Fibroblast of skin of left quadriceps (primary cell): ENCODE measurements at places on chromosomes 13 and 19.

GRCh38 chr13:77213644-77214043 lies 113.2 kb downstream of the MYCBP2 start:
- DNase-seq, result no peak

- DNase-seq, result no peak
Observed at GRCh38 chr19:7744199-7744786, 3.0 kb downstream of the CD209 start.

GRCh38 chr13:90997951-90998350 lies 349.5 kb upstream of the MIR17HG start:
- DNase-seq, result no peak

GRCh38 chr19:47315125-47315821 lies 5.6 kb downstream of the C5AR1 start:
- peak; percentile 57 for DNase-seq

DNA sequence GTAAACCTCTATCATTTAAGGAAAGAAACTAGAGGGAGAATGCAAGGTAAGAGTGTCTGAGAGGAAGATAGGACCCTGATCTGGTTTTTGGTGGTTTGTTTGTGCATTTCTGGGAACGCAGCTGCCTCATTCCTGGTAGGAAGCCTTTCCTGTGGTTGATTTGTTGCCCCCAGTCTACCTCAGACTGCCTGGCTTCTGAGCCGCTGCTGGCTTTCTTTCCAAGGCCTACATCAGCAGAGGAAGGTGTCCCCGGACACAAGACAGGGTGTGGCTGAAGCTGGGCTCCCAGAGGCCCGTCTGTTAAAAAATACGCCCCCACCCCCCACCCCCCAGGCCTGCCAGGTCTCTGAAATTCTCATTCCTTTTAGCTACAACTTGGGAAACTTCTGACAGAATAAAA lies 42.6 kb downstream of the C13orf42 start:
- DNase-seq, result no peak

DNA sequence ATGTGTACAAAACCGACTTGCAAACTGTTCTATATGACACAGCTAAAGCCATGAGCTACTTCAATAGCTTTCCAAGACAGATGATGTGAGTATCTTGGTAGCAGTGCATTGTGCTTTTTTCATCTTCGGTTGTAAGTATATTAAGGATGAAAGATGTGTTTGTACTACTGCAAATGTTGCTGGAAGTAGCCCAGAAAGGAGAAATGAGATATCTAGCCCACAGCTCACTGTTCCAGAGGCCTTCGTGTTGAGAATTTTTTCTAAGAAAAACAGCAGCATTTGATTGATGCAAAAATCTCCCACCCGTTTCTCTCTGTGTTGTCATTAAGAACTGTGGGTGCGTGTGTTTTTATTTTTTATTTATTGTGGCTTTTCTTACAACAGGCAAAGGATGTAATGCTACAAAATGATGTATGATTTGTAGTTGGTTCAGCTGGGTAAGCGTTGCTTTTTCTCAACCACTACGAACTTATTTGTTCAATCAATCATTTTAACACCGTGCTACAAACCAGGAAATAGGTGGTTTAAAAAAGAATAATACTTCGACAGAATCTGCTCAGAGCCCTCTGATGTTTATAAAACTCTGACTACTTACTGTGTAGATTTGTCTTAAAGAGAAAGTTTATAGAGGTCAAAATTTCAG lies 41.6 kb upstream of the RFC3 start:
- no peak for DNase-seq

DNA sequence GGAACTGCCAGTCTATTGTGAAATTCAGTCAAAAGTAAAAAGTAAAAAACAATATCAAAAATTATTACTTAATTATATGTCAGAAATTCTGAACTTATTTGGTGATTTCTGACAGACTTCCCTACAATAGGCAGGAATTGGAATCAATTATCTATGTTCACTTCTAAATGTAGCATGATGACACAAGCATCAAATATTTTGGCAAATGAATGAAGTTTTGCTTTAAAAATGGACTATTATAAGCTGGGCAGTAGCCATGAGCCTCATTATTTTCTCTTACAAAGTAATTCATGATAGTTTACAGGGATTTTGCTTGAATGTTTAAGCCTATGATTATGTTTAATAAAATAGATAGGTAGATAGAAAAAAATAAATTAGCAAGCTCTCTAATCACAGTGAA lies 582.6 kb downstream of the SLITRK6 start:
- DNase-seq, result no peak

GRCh38 chr19:58261968-58262921 lies 16.5 kb upstream of the ZNF8 start:
- no peak for DNase-seq

DNA sequence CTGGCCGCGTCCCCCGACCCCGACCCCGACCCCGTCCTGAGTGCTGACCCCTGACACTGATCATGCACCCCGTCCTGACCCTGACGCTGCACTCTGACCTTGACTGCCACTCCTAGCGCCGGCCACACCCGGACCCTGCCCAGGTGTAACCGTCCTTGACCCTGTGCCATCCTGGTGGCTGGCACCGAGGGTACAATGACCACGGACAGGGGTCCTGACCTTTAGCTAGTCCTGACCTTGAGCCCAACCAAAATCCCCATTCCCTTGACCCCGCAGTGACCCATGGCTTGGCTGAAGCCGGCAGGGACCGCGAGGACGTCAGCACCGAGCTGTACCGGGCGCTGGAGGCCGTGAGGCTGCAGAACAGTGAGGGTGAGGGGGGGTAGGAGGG lies 25.9 kb downstream of the CLEC4M start:
- no peak for DNase-seq

GRCh38 chr19:42606660-42607351 lies 12.1 kb upstream of the CEACAM8 start:
- no peak for DNase-seq

GRCh38 chr19:35986111-35986510 lies 8.9 kb upstream of the SDHAF1 start:
- no peak for DNase-seq

DNA sequence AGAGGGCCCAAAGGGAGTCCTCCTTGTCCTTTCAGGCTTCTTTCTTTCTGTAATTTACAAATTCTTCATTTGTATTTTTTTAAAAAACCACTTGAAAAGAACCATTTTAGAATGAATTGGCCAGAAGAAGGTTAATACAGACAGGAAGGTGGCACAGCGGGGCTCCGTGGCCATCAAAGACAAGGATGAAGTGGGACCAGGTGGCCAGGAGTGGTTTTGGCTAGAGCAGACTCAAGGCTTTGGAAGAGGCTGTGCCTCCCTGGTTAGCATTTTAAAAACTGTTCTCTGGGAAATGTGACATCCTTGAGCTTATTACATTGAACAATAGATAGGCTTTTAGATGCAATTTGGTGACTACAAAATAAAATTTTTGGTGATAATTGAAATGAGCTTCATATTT lies 48.4 kb downstream of the ATP8A2 start:
- DNase-seq, result no peak

DNA sequence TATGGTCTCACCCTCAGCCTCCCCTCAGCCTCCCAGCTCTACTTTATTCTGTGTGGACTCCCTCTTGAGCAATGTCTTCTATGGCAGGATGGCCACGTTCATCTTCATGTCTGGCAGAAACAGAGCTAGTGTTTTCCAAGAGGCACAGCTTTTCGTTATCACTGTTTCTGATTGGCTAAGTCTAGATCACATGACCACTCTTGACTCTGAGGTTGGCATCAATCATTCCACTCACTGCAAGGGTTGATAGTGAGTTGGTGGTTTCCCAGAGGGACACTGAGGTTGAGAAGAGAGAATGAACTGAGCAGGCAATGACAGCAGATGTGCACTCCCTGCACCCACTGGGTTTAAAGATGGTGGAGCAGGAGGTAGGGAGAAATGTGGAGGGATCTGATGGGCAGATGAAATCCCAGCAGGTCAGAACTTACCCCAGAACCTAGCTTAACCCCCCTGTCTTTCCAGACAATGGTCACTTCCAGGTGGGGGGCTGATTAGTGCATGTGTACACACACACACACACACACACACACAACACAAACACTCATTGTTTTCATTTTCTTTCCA lies 26.3 kb upstream of the UQCRFS1 start:
- no peak for DNase-seq

DNA sequence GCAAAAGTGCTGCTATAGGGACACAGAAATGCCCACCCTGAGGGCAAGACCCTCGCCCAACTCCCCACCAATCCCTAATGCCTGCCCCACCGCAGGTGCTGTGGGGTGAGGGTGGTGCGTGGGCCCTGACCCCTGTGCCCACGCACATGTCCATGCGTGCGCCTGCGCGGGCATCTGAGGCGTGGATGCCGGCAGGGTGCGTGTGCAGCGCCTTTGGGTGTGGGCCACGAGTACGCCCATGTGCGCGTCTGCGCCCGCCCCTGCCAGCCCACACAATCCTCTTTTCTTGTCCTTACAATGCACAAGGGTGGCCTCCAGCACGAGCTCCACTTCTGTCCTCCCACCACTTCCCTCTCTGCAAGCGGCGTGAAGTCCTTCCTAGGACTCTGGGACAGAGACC lies 14.3 kb downstream of the FUT6 start:
- no peak for DNase-seq

GRCh38 chr13:23671897-23672296 lies 101.7 kb downstream of the TNFRSF19 start:
- no peak for DNase-seq

DNA sequence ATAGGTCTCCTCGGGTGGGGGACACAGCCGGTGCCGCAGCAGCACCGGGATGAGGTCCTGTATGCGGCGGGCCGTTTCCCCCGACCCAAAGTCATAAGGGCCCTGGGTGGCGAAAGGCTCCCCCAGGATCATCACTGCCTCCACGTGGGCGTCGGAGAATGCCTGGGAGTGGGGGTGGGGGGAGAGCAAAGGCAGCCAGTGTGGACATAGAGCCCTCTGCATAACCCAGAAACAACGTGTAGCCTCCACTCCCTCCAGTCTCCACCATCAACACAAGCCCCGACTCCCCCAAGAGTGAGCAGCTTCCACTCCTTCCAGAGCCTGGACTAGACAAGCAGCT lies 1.7 kb upstream of the NUMBL start:
- no peak for DNase-seq

DNA sequence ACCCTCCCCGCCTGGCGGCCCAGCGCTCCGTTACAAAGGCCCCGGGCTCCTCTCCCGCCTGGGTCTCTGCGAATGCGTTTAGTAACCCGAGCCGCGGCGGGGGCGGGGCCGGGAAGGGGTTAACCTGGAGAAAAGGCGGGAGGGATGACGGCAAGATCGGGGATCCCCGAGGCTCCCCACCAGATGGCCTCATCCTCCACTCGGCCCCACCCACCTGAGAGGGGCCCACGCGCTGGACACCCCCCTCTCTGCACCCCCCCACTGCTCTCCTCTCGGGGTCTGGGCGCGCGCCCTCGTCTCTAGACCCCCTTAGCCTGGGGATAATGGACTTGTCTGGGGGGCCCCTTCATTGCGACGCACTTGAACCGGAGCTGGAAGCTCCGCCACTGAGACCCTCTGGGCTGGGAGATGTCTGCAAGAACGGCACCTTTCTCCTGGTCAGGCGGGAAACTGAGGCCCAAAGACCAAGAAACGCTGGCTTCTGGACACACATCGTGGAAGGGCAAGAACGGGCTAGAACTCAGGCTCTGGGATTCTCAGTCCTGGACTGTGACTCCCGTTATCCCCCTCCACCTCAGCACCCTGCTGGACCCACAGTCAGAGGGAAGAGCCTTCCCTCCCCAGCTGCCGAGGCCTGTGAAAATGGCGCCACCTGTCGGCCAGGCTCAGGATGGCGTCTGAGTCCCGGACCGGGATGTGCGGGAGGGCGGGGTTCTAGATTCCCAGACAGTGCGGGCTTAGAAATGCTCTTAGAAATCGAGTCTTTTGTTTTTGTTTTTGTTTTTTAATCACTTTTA lies 2.9 kb upstream of the LTBP4 start:
- peak; percentile 78 for DNase-seq

DNA sequence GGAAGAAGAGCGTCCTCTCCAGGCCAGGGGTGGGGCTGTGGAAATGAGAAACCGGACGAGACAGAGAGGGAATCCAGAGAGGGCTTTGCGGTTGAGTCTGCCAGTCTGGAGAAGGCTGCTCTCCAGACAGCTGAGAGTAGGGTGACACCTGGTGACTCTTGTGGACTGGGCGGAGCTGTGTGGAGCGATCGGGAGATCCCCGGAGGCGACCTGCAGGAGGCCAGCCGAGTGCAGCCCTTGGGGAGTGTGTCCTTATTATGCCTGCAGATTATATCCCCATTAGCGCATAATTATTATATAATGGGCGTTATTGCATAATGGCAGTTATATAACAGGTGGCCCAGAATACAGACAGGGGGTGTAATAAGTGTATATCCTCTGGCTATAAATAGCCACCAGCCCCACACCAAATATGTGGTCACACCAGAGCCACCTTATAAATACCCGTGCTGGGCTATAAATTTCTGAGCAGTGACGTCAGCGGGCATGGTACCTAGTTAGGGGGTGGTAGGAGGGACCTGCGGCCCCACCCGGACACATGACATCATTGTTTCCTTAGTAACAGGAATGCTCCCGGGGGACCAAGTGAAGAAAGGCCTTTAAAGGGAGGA lies 41.2 kb downstream of the NFIX start:
- no peak for DNase-seq

GRCh38 chr13:65638572-65639168 lies 1591.5 kb downstream of the PCDH9 start:
- peak; percentile 42 for DNase-seq

DNA sequence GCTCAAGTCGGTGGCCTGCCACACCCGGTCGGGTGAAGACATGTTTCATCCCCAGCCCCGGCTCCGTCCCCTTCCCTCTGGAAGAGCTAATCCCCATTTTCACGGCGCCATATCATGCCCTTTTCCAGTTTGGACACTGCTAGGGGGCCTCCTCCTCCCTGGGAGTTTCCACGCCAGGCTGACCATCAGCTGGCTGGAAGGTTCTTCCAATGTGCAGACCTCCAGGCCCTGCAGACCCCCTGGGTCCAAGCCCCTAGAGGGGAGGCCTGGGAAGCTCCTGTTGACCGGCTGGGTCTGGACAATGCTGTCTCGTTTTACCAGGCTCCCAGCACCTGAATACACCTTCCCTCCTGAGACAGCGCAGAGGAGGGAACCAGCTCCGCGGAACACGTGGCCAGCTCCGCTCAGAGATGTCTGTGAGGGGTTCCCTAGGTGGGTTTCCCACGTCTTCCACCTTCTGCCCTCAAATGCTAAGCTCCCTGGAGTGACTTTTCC lies 44.7 kb upstream of the RANBP3 start:
- no peak for DNase-seq

DNA sequence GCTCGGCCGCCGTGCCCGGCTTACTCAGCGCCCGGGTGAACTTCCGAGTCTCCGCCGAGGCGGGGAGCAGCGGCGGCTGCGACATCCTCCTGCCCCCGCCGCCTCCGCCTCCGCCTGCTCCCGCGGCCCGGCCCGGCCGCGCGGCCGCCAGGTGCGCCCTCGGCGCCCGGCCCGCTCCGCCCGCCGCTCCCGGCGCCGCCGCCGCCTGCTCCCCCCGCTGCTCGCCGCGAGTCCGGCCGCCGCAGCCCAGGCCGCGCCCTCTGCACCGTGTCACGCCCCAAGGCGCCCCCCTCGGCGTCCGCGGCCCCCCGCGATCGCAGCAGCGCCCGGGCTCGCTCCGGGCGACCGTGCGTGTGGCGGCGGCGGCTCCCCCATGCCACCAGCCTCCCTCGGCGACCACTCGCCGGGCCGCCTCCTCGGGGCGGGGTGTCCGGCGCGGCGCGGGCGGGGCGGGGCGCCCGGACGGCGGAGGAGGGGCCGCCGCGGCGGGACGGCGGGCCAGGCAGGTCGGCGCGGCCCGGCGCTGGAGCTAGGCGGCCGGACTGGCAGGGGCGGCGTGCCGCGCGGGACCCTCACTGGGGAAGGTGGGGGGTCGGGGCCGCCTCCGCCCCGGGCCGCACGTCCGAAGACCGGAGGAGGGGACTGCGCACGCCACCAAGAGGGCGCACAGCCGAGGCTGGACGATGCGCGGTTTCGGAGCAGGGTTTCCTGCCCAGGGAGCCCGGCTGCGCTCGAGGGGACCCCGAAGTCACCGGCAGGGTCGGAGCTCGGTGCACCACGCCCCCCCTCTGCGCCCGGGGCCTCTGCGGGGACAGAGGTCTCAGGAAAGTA lies 108.6 kb upstream of the DOCK9 start:
- no peak for DNase-seq
